ENCODE measurements at places on chromosomes 1 and 21.

- no peak for DNase-seq
Observed at GRCh38 chr21:16587681-16588375, 858.0 kb downstream of the USP25 start.

- no peak for DNase-seq
Observed at GRCh38 chr1:174219606-174220370, 60.5 kb downstream of the RABGAP1L start.

GRCh38 chr1:84988588-84988987, 8.3 kb downstream of the MCOLN2 start:
- no peak for DNase-seq

- DNase-seq = no peak
Observed at GRCh38 chr1:235014756-235015155, 113.9 kb downstream of the TOMM20 start.

GRCh38 chr1:86788300-86789206, 84.2 kb downstream of the SH3GLB1 start:
- DNase-seq = no peak

DNA sequence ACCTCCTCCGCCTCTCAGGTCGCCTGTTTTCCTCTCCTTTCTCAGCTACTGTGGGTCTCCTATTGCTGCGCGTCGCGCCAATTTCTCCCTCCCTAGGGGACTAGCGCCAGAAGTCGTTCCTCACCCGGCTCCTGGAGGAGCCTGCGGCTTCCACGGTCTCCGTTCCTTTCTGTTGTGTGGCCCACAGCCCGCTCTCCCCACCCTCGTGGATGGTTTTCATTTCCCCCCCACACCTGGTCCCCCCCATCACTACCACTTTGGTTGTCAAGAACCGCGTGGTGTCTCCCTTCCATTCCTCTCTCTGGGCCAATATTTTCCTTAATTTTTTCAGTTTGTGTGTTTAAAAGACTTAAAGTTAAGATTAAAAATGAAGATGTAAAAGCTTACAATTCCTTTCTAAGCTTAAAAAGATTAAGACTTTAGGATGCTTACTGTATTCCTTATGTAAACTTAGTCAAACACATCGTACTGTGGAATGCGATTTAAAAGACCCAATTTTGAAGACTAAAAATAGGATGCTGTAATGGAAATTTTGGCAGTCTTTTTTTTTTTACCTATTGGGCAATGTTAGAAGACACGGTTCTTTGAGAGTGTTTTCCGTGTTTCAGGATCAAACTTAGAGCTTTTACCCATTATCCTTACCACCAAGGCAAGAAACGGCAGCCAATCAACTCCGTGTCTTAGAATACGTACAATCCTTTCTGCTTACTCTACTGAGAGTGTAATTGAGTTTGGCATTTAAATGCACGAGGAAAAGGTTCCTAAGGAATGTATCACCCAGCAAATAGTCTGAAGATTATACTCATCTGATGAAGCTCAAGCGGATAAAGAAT, 773 bp downstream of the CNST start:
- no peak for DNase-seq

DNA sequence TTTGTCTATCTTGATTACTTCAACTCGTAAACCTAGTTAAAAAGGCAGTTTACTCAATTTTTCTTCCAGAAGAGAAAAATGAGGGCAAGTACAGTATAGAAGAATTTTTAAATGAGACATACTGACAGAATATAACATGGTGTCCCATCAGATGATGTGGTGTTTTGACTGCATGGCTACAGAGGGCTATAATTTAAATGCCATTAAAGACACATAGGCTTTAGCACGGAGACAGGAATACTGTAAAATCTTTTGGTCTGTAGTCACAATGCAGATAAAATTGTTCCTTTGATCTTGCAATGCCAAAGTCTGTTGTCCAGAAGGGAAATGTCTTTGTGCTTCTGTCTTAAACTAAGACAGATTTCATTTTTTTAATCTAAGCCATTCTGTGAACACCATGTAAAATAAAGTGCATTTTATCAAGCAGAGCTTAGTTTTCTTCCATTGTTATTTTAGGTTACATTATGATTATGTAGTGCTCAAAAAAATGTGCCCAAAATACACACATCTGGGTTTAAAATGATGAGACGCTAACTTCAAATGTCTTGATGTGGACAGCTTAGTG, 249.6 kb downstream of the PTPRC start:
- DNase-seq = no peak

- peak; percentile 79 for DNase-seq
Observed at GRCh38 chr1:8603220-8603616, 214.2 kb downstream of the RERE start.

- DNase-seq = peak; percentile 72
Observed at GRCh38 chr1:25608488-25609178, 8.0 kb upstream of the MAN1C1 start.

GRCh38 chr1:166479052-166479631, 312.3 kb upstream of the FAM78B start:
- DNase-seq = peak; percentile 10

GRCh38 chr1:212915245-212916091, 34.9 kb upstream of the VASH2 start:
- DNase-seq = peak; percentile 48

DNA sequence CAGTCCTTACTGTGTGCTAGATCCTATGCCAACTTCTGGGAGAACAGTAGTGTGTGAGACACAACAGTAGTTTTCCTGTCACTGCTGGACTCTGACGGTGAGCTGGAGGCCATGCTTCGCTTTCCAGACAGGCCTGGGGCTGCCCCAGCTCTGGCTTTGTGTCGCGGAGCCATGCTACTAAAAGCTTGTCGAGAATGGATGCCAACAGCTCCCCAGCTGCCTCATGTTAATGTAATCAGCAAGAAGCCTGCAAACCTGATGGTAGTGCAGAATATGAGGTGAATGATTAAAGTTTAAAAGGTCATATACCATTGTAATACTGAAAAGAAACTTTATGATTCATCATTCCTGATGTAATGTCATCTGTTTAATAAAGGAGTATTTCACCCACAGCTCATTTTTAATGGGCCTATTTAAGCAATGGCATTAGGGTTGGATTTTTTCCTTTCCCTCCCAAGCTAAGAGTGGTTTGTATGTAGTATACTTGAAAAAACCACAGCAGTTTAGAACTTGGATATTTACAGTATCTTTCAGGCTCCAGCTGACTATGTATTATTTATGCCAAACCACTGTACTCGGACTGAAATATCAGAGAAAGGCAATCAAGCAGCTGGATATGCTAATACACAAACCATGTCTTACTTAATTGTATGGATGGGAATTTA, 343.0 kb downstream of the NUF2 start:
- no peak for DNase-seq

DNA sequence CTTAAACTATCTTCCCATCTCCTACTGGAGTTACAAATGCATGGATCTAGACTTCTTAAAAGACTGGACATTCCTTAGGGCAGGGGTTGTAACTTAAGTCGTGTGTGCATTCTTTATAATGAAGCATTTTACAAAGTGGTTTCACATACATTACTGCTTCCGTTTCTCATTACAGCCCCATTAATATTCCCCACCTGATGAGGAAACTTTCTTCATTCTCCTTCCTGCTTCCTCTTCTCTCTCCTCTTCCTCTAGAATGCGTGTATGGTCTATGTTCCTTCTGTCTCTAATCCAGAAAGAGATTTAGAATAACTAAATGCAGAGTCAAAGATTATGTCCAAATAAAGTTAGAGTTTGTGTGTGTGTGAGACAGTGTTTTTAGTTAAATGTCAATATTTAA, 1.8 kb upstream of the CAP1 start:
- no peak for DNase-seq

DNA sequence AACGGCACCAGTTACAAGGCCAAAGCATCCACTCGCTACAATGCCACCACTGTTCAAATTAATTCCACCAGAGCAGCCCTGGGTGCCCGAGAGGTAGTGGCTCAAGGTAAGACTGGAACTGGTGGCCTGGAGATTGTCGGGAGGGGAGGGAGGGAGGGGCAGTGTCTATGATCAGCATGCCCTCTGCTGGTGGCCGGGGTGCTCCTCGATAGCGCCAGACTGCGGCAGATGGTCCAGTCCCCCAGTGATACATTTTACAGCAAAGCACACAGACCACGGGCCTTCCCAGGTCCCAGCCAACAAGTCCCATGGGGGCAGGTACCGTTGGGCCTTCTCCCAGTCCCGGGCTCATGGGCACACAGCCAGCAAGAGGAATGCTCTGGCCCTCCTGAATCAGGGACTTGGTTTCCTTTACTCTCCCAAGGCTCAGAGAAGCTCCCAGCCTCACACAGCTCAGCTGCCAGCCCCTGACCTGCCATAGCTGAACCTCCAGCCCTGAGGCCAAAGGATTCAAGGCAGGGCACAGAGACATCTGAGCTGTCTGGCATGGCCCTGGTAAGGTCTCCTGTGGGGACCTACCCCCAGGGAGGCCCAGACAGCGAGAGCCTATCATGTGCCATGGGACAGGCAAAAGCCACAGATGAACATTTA, 15.3 kb downstream of the ACOT7 start:
- DNase-seq = no peak

GRCh38 chr1:149849947-149850360, 49.4 kb upstream of the BOLA1 start:
- no peak for DNase-seq

GRCh38 chr1:202762019-202762418, 46.2 kb downstream of the KDM5B start:
- DNase-seq = no peak

- DNase-seq = no peak
Observed at GRCh38 chr1:184472136-184472535, 85.3 kb downstream of the C1orf21 start.

- DNase-seq = no peak
Observed at GRCh38 chr1:6927626-6928025, 142.4 kb downstream of the CAMTA1 start.

GRCh38 chr1:156498432-156499193, 2.0 kb downstream of the MEF2D start:
- no peak for DNase-seq
